NCI-H1092 treated with DMSO at 0.1 percent for 48 hours (cell line): ENCODE measurements at places on chromosomes 2 and 18.

- DNase-seq, result no peak
These were observed 1.5 kb downstream of the MTA3 start for GRCh38 chr2:42569883-42570282.

- DNase-seq, result no peak
These were observed 186.9 kb upstream of the VRK2 start for GRCh38 chr2:57859755-57860154.

DNA sequence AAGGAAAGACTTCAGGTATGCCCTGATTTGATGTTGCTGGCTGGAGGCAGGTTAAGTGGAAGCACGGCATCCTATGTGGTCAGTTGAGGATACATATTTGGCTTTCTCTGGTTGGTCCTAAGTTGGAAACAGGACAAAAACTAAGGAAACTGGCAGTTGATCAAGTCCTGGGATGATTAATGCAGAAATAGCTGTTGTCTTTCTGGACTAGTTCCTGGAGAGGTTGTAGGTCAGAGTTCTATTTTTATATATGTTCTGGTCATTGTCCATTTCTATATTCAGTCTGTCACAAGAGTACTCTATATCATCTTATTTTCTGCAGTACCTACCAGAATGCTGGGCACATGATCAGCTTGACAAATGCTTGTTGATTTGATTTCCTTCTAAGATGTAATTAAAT, 4.0 kb upstream of the SLC35F5 start:
- DNase-seq, result no peak

DNA sequence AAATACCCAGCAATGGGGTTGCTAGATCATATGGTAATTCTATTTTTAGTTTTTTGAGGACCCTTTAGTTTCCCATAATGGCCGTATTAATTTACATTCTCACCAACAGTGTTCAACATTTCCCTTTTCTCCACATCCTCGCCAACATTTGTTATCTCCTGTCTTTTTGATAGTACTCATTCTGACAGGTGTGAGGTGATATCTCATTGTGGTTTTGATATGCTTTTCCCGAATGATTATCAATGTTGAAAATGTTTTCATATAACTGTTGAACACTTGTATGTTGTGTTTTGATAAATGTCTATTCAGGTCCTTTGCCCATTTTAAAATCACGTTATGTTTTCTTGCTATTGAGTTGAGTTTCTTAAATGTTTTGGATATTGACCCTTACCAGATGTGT, 5.8 kb upstream of the RIF1 start:
- no peak for DNase-seq

- peak; percentile 58 for DNase-seq
These were observed 185.5 kb upstream of the DOK6 start for GRCh38 chr18:69215161-69215560.
